ENCODE measurements at places on chromosomes 16 and 17.

DNA sequence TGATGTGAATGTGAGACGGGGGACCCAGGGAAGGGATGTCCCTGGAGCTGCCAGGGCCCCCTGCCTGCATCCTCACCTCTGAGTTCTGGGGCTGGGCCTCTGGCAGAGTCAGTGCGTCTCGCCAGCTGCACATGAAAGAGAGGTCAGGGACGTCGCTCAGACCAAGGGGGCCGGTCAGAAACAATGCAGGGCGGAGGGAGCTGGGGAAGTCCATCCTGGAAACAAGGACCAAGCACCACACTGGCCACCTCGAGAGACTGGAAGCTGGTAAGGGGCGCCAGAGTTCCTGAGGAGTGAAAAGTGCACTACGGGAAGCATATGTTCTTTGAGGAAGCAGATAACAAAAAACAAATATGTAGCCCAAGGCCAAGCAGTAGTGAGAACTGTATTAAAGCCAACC, 2.1 kb downstream of the TAF1C start:
- no peak for DNase-seq

GRCh38 chr16:53041320-53042051, 11.2 kb downstream of the CHD9NB start:
- DNase-seq = no peak

DNA sequence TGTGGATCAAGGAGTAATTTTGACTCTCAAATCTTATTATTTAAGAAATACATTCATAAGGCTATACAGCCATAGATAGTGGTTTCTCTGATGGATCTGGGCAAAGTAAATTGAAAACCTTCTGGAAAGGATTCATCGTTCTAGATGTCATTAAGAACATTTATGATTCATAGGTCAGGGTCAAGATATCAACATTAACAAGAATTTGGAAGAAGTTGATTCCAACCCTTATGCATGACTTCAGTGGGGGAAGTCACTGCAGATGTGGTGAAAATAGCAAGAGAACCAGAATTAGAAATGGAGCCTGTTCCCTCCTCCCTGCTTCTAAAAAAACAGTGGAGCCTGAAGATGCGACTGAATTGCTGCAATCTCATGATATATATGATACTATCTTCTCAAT, 36.6 kb upstream of the HNF1B start:
- DNase-seq = no peak

DNA sequence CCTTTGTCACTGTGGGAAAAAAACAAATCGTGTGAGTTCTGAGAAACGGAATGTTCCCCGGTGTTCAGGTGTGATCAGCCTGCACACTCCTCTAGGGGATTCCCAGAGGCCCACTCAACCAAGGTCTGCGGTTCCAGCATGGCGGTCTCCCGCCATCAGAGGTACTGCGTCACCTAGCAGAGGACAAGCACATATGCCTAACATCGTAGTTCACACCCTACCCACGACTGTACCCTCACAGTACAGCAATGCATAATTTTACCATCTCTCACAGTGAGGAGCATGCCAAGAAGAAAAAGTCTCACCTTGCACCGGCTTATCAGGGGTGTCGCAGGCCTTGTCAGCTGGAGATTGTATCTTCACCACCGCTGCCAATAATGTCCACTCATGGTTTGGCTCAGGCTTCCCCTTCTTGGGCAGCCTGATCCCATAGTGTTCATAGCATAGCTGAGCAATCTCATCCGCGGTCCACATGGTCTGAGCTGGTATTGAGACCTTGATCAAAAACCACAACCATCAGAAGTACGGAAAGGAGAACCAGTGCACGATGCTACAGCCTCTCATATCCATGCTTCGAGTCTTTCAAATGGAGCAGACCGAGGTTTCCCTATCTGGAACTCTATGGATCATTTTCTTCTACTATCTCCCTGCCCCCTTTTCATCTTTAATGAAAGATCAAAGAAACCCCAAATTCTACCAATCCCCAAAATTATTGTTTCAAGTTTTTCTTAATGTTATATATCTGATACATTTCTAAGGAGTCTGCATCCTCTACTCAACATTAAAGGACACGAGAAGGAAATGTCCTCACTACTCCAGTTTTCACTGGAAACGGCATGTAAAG, 2.5 kb downstream of the ADAT1 start:
- no peak for DNase-seq

GRCh38 chr17:6989779-6990178, 6.1 kb upstream of the ALOX12 start:
- no peak for DNase-seq

GRCh38 chr16:13727943-13728342, 192.0 kb upstream of the ERCC4 start:
- DNase-seq = no peak

DNA sequence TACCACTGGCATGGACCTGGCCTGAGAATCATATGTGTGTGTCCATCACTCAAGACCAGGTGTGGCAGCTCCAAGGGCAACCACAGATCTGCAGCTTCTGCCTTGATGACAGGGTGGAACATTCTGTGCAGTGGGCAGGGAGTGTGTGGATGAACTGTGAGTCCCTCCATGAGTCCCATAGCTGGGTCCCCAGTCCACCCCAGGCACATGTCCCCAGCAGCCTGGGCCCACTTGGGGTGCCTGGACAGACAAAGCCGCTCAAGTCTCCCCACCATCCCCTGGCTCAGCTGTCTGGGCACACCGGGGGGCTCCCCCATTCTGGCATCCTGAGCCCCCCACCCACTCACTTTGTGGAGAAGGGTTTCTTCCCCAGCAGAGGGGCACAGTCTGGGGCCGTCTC, 4.6 kb upstream of the KRT16 start:
- DNase-seq = no peak

DNA sequence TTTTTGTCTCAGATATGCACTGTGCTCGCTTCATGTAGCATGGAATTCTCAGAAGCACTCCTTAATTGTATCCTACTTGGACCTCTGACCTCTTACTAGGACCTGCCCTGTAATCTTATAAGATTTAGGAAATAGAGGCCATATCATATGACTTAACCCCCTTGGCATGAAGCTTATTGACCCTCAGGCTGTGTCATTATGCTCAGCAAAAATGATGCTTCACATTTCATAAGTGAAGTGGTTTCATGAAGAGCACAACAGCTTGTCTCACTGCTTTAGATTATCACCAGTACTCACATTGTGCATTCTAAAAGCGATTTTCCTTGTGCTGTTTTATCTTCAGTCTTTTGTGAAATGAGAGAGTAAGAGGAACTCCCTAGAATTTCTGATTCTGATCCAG, 6.4 kb downstream of the PHKB start:
- DNase-seq = no peak

DNA sequence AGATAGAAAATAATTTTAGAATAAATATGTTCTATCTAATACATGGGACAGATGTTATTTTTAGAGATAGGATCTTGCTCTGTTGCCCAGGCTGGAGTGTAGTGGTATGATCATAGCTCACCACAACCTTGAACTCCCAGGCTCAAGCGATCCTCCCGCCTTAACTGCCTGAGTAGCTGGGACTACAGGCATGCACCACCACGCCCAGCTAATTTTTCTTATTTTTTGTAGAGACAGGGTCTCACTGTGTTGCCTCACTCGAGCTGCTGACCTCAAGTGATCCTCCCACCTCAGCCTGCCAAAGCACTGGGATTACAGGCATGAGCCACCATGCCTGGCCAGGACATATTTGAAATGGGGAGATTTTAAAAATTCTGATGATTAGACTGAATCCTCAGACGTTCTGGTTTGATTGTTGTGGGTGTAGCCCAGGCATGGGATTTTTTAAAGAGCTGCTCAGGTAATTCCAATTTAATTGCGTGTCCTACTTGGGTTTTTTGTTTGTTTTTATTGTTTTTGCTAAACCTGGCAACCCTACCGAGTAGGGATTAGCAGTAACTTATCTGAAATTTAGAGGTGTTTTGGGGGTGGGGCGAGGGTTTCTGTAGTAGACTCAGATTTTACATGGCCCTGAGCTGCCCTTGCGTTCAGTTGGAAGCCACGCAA, 142.9 kb downstream of the RAB11FIP4 start:
- no peak for DNase-seq

DNA sequence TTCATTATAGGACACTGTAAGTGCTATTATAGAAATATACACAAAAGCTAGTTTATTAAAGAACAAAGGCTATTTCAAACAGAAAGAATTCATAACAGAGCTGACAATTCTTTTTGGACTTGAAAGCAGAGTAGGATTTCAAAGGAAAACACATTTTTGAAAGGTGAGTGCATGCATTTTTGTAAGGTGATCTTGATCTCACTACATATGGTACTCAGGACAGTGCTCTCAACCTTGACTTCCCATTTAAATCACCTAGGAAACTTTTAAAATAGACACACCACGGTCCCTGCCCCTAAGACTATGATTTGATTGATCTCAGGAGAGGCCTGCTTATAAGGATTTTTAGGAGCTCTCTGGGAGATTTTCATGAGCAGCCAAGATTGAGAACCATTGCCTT, 1362.0 kb downstream of the CDH8 start:
- DNase-seq = no peak

DNA sequence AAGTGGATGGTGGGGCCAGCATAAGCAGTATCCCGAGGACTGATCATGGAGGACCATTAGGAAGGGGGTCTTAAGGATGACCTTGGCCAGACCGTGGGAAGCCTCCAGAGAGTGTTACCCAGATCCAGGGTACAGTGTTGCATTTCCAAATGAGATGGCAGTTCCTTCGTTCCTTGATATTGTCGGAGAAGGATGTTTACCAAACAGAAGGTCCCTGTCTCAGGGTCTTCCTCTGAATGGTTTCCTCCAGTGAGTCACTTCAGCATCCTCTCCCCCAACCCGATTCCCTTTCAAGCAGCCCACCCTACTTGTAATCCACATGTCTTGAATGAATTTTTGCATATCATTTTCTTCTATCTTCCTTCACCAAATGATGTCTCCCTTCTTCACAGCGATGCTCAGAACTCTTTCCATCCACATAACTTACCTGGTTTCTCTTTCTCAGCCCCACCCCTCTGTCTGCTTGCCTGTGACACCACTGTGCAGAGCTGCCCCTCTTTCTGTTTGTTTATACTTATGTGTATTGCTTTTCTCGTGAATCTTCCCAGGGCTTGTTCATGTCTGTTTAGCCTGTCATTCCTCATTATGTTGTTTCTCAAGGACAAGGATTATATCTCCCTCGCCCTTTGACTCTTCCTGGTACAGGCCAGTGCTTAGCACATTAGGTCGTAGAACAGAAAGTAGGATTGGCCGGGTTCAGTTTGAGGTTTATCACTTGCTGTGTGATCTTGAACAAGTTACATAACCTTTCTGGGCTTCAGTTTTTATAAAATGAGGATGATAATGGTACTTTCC, 5.7 kb downstream of the GOSR2 start:
- DNase-seq = no peak

GRCh38 chr16:55492756-55493380, 13.9 kb downstream of the MMP2 start:
- DNase-seq = no peak

DNA sequence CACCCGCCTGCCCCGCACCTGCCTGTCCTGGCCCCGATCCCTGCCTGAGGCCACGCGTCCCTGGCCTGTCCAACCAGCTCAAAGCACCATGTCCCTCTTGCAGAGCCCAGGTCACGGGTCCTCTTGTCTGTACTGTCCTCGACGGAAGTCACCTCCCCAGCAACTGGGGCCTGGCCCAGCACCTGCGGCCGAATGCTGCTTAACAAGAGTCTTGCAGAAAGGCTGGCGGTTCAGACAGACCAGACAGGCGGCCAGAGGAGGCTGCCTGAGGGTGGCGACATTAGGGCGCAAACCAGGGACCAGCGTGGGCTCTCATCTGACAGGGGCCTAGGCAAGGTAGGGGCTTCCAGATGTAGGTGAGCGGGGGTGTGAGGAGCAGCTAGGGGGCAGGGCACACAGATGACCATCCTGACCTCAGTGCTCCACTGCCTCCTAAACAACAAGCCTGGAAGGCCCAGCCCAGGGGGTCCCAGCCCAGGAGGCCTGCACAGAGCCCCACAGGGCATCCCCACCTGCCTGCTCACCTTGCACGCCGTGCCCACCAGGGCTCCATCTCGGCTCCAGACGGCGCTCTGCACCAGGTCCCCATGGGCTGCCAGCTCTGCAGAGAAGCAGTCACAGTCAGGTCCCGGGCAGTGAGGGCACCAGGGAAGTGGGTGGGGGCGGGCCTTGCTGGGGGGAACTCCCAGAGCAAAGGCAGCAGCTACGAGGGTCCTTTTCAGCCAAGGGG, 11.3 kb downstream of the CORO7 start:
- DNase-seq = no peak

DNA sequence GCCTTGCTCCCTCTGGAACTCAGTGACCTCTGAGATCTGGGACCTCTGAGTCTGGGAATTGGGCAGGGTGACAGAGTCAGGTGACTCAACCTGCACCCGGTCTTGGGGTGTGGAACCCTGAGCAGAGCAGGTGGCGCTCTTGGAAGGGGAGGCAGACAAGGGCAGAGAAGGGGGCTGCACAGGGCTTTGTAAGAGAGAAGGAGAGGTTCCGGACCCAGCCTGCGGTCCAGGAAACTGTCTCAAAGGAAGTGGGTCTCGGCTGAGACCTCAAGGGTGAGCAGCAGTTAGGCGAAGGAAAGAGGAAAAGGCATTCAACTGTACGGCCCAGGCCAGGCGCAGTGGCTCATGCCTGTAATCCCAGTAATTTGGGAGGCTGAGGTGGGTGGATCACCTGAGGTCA, 10.0 kb upstream of the RIPOR1 start:
- no peak for DNase-seq

- DNase-seq = no peak
Measured at GRCh38 chr17:46842835-46843234, 8.5 kb upstream of the WNT9B start.

DNA sequence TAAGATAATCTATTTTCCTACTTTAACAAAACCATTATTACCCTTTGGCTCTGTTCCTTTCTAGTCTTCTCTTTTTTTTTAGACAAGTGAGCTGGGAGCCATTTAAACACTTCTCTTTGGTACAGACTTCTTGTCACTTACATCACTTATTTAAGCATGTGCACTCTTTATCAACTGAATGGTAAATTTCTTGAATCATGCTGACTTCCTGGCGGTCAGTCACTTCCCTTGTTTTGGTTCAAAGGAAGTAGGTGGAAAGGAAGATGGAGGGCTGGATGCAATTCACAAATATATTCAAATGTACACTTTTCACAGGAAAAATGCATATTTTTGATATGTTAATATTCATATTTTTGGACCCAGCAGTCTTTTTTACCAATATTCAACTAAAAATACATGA, 97.1 kb downstream of the ITFG1 start:
- DNase-seq = no peak

DNA sequence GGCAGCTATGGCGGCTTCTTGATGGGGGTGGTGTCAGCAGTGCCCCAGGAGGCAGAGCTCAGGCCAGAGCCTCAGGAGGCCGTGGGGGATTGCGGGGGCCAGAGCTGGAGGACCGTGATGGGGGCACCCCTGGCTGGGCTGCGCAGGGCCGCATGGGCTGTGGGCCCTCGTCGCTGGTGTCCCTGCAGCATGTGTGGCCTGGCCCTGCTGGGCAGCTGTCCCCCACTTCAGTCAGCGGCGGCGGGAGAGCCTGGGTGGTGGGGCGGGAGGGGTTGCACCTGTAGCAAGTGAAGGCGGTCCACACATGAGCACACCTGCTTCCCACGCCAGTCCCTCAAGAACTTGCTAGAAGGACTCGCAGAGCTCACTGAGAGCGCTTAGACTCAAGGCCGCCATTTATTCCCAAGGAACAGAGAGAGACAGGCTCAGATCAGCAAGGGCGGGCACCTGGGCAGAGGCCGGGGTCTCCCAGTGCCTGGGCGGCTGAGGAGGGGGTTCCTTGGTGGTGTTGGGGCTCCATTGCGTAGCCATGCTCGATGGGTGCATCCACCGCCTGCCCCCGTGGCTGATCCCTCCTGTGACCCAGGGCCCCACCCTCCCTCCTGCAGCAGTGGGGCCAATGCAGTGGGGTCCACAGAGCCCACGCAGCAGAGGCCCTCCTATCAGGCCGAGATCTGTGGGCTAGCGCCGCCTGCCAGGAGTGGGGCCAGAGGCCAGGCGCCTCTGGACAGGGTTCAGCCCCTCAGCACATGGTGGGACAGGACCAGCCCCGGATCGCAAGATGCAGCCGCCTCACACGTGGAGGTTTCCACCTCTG, 15.7 kb downstream of the PRSS27 start:
- no peak for DNase-seq
